ENCODE measurements at places on chromosomes 11 and 22.

DNA sequence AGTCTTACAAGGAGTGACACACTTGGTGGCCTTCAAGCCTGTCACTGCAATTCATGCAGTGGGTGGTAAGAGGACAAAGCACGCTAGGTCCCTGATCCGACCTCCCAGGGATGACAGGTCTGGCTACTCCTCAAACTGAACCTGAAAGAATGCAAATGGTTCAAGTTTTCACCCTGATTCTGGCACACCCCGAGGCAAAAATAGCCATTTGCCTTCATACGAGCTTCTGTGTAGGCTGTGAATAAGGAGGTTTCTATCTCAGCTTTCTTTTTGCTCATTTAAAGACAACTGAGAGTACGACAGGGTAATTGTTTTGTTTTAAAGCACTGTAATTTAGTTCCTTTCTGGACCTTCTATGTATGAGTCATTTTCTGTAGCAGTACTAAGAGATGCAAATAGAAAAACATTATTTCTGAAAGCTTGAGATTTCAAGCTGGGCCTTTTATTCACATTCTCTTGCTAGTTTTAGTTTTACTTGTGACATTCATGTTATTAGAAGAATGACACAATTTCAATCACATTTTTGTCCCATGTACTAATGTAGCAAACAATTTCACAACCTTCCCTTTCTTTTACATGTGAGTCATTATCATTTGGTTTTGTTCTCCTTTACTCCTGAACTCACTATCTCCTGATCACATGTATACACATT lies 56.6 kb upstream of the FDX1 start:
- no peak for DNase-seq

GRCh38 chr22:36027935-36028645 lies 534 bp downstream of the RBFOX2 start:
- DNase-seq = no peak

DNA sequence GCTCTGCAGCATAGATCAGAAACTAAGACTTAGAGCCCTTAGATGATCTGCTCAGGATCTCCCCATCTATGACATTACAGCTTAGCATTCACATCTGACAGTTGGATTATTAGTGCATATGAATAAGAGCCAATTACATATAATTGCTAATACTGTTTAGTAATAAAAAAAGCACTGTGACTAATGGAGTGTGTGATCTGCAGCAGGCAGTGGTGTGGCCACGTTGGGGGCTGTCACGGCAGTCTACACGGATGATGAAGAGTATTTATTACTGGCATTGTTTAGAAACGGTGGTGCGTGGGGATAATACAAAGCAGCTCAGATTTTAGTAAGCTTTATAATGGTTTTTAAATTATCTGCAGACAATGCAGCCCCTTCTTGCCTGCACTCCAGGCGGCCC lies 93.5 kb upstream of the TIMP3 start:
- DNase-seq = no peak

DNA sequence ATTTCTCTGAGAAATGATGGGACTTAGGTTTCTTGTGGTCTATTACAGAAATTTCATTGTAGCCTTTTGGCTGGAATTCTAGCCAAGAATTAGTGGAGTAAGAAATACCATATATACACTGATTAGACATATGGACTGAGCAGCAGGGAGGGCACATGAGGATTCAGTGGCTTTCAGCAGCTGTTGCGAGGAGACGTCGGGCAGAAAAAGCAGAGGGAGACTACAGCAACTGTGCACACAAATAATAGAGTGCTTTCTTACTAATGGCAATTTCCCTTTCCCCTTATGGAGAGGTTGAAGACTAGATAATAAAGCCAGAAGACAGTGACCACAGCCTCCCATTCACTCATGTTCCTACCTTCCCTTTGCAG lies 35.4 kb upstream of the CCDC34 start:
- DNase-seq = no peak

GRCh38 chr11:44450295-44450932 lies 115.0 kb upstream of the CD82 start:
- DNase-seq = no peak

DNA sequence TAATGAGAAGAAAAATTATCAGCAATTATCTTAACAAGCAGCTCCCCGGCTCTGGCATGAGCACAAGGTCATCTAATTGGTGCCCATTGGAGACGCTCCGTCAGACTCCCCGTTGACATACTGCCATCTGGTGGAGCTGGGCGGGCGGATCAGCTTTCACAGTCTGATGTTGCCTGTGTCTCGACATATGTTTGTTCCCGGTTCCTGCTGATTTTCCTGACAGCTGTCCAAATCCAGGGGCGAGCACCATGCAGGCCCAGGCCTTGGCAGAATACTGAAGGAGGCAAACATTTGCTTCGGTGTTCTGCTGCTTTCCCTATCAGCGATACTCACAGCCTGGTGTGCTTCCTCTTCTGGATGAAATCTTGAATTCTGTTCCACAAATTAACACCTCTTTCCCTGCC lies 43.8 kb upstream of the BARX2 start:
- peak; percentile 40 for DNase-seq

DNA sequence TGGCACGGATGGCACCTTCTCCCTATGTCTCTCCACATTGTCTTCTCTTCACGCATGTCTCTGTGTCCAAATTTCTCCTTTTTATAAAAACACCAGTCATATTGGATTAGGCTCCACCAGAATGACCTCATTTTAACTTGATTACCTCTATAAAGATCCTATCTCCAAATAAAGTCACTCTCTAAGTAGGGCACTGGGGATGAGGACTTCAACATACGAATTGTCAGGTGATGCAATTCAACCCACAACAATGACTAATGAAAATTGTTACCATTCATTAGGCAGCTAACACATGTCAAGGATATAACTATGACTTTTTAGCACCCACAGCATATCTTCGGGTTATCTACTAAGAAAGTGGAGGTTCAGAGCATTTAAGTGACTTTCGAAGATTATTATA lies 55.5 kb upstream of the USP47 start:
- no peak for DNase-seq

- DNase-seq = peak; percentile 67
These were observed 21.4 kb upstream of the PANX2 start for GRCh38 chr22:50148991-50149721.

DNA sequence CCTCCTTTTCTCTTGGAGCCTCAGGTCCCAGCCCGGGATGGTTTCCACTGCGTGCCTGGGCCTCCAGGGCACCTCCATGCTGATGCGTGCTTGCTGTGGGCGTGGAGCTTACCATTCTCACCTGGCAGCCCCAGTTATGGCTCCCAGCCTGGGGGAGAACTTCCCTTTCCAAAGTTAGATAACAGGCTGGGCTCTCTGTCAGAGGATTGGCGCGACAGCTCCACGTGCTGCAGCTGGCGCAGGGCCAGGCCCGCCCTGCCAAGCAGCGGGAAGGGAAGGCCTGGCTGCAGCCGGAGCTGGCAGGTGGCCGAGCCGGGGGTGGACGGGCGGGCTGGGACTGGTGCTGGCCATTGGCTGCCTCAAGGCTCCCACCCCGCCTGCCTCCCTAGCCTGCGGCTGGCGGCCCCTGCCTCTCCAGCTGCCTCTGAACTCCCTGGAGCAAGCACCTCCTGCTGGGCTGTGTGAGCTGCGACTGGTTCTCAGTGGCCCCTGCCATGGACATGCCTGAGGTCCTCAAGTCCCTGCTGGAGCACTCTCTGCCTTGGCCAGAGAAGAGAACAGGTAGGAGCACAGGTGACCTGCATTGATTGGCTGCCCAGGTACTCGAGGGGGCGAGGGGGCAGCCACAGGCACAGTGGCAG lies 14.6 kb upstream of the TEF start:
- DNase-seq = no peak

- DNase-seq = peak; percentile 81
These were observed 6.5 kb upstream of the APOBEC3H start for GRCh38 chr22:39090426-39091064.

- no peak for DNase-seq
These were observed 793.5 kb upstream of the CNTN5 start for GRCh38 chr11:98227278-98227677.

- no peak for DNase-seq
These were observed 152.8 kb upstream of the RASSF10 start for GRCh38 chr11:12856338-12856737.

DNA sequence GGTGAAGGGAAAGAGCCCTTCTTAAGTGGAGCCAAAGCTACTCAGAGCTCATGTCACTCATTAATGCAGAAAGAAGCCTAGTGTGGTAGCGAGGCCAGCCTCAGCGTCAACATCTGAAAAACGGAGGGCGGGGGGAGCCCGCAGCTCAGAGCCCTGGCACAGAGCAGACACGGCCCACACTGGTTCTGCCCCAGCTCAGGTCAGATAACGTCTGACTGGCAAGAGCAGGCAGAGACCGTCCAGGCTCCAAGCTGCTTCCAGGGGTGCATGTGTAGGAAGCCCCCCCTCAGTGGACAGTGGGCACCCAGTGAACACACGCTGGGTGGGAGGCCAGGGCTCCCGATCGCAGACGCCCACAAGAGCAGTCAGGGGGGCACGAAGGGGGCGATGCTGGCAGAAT lies 100.8 kb downstream of the SHANK2 start:
- no peak for DNase-seq

DNA sequence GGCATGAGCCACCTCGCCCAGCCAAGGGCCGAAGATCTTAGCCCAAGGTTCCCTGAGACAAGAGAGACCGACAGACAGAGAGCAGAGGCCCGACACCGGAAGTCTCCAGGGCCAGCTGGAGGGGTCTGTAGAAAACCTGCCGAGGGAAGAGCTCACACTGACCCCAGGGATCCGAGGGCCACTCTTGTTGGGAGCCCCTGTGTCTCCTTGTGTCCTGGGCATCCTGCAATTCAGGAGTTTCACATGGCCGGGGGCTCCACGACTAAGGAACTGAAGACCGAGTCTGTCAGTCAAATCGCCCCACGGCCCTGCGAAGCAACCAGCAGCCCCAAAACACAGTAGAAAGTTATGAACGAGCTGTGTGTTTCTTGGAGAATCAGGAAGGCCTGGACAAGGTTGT lies 1482.0 kb downstream of the BRD1 start:
- no peak for DNase-seq

GRCh38 chr11:58900479-58901420 lies 38.5 kb upstream of the GLYATL1 start:
- DNase-seq = peak; percentile 20

DNA sequence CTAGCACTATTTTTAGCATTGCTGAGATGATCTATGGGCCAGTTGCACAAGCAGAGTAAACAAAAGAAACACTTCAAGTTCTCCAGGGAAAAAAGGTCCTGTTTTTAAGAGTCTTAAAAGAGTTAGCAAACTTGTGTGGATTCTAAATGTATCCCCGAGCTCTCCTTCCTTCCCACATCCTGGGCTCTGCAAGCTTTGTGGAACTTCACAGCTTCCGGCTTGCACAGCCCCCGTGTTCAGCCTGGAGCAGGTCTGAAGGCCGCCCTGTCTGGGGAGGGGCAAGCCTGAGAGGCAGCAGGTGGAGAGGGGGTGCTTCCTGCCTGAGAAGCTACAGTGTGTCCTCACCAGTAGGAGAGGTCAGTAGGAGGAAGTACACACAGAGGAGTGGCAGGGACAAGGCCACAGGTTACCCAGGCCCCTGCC lies 35.1 kb upstream of the SUSD2 start:
- no peak for DNase-seq

GRCh38 chr11:44634401-44635281 lies 69.2 kb downstream of the CD82 start:
- peak; percentile 4 for DNase-seq

DNA sequence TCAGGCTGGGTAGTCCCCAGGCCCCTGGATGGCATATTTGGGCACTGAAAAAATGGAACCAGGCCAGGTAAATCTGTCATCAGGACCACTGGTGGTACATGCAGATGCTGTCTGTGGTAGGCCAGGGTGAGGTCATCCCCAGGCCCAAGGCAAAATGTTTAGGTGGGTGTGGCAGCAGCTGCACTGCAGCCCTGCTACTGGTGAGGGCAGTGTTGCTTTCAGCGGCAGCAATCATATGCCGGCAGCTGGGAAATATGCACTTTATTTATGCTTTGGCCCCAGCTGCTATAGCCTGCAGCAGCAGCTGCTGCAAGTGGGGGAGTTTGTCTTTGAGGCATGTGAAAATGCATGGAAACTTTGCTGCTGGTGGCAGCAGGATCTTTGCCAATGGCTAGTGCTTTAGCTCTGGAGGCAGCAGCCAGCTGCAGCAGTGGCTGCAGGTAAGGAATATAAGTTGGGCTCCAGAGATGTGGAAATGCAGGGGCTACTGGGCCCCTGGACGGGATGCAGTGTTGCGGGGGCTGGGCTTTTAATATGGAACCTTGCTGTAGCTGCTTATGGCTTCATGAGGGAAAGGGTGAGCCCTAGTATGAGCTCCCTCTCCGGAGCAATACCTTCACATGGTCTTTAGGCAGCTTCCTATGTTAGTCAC lies 365.7 kb upstream of the CADM1 start:
- peak; percentile 29 for DNase-seq

GRCh38 chr22:37126383-37126782 lies 16.9 kb upstream of the TMPRSS6 start:
- no peak for DNase-seq

GRCh38 chr11:130141561-130142341 lies 17.8 kb upstream of the ST14 start:
- DNase-seq = no peak

DNA sequence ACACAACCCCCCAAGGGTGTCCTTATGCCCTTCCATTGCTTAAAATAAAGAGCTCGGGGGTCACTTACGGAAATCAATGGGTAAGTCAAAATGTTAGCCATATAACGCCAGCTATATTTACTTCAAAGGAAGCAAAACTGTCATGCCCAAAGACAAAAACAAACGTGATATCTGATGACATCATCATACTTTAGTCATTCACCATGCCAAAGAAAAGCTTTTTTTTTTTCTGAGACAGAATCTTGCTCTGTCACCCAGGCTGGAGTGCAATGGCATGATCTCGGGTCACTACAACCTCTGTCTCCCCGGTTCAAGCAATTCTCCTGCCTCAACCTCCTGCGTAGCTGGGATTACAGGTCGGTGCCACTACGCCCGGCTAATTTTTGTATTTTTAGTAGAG lies 47.7 kb upstream of the SC5D start:
- DNase-seq = no peak

- no peak for DNase-seq
These were observed 10.7 kb downstream of the CARD10 start for GRCh38 chr22:37508431-37508992.

GRCh38 chr22:39496131-39496838 lies 5.8 kb upstream of the MIEF1 start:
- peak; percentile 43 for DNase-seq

DNA sequence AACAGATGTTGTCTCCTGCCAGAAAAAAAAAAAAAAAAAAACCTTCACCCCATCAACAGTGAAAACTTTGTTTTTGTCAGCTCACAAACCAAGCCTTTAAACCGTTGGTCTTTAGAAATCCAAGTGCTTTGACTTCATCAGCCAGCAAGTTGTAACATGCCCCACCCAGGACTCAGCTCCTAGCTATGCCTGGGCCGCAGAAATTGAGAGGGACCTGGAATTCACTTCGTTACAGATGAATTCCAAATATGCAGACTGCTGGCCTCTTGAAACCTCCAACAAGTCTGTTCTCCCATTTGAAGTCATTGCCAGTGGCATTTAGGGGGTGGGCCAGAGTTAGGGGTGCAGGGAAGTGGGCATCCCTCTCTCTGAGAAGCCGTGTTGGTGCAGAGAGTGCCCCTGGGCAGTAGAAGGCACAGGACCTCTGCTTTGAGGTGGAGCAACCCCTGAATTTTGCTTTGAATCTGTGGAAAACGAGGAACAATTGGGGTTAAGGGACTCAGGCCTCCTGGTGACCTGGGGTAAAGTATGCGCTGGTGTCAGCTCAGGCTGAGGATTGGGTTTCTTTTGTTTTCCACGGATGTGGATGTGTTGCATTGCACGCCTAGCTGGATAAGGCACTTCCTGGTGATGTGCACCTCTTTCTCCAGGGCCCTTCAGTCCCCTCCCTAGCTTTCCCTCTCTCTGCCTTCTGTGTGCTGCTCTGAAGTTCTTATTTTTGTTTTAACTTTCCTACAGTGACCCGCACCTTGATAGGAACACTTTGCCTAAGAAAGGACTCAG lies 109.5 kb downstream of the DBX1 start:
- DNase-seq = no peak
